ENCODE measurements at places on chromosomes 1 and 21.

- peak; percentile 15 for DNase-seq
Observed at GRCh38 chr1:68442822-68443556, 6.8 kb downstream of the RPE65 start.

- no peak for DNase-seq
Observed at GRCh38 chr1:162704673-162705424, 72.6 kb downstream of the DDR2 start.

DNA sequence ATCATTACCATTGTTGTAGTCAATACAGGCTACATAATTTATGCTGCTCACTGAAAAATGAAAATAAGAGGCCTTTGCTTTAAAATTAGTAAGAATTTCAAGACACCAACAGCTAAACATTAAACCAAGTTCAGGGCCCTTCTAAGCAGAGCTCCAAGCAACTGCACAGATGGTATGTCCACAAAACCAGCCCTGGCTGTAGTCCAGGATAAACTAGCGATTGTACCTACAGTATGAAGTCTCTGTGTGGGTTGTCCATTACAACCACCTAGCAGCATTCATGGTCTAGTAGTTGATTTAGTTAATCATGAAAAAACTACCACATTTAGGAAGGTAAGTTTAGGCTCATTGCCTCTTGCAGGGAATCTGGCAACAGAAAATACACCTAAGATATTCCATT, 35.3 kb downstream of the CLCA4 start:
- no peak for DNase-seq

GRCh38 chr1:185512442-185512841, 195.4 kb upstream of the IVNS1ABP start:
- no peak for DNase-seq

- DNase-seq, result no peak
Observed at GRCh38 chr1:172944931-172945330, 105.8 kb downstream of the TNFSF18 start.

- DNase-seq, result no peak
Observed at GRCh38 chr1:109573785-109574184, 25.4 kb downstream of the GNAI3 start.

DNA sequence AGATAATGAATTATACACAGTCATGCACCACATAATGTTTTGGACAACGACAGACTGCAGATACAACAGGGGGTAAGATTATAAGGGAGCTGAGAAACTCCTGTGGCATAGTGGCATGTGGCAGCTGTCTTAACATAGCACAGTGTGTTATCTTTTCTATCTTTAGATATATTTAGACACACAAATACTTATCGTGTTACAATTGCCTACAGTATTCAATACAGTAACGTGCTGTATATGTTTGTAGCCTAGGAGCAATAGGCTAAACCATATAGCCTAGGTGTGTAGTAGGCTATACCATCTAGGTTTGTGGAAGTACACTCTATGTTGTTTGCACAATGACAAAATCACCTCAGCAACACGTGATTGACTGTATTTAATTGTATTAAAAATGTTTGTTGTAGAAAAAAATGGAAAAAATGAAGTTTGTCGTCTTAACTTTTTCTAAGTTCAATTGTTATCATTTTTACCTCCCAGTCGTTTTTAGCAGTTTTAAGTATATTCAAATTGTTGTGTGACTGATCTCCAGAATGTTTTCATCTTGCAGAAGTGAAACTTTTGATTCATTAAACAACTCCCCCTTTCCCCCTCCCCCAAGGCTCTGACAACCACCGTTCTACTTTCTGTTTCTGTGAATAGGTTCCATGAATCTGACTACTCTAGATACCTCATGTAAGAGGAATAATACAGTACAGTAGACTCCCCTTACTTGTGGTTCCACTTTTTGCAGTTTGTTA, 351.0 kb upstream of the B3GALT2 start:
- peak; percentile 74 for DNase-seq

DNA sequence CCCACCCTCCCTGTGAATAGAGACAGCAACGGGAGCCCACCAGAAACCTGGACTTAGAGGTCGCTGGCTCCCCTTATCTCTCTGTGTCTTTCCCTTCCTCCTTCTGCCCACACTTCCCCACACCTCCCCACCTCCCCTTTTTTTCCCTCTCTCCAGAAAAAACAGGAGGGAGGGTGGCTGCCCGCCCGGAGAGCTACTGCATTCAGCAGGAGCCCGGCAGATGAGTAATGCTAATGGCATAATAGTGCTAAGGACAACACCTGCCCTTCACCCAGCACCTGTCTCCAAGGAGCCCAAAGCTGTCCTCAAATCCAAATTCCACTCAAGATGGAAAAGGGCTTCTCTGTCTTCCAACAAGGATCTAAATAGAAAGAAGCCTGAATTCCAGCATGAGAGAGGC, 11.4 kb upstream of the PRELP start:
- no peak for DNase-seq

GRCh38 chr1:235105051-235106043, 23.3 kb downstream of the TOMM20 start:
- no peak for DNase-seq

DNA sequence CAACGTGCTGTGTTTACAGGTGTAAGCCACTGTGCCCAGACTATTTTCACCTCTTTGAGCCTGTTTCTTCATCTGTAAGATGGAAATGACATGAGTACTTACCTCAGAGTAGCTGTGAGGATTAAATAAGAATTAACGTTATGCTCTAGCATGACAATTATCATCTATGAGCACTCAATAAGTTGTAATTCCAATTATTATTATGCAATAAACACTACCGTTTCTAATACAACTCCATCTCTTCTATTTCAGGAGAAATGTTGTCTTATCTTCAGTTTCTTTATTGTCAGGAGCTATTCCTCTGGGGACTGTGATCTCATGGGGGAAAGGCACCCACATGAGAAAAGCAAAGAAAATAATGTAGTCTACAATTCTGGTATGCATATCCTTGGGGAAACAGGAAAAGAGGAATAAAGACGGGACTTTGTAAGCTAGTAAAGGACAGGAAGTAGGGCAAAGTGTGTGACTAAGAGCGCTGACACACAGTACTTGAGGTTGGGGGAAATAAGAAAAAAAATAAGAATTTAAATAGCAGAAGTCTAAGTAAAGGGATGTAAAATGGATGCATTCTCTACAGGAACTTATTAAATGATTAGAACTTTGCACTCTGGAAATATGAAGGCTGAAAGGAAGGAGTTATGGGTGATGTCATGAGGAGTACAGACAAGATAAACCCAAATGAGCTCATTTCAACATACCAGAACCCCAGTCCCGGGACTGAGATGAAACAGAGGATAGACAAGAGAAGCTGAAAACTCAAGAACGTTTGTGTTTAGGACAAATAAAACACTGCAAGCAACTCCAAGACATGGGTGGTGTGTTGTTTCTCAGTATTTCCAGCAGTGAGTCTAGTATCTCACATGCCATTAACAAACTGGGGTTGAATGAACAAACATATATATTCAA, 9.8 kb downstream of the PHC2 start:
- DNase-seq, result no peak

DNA sequence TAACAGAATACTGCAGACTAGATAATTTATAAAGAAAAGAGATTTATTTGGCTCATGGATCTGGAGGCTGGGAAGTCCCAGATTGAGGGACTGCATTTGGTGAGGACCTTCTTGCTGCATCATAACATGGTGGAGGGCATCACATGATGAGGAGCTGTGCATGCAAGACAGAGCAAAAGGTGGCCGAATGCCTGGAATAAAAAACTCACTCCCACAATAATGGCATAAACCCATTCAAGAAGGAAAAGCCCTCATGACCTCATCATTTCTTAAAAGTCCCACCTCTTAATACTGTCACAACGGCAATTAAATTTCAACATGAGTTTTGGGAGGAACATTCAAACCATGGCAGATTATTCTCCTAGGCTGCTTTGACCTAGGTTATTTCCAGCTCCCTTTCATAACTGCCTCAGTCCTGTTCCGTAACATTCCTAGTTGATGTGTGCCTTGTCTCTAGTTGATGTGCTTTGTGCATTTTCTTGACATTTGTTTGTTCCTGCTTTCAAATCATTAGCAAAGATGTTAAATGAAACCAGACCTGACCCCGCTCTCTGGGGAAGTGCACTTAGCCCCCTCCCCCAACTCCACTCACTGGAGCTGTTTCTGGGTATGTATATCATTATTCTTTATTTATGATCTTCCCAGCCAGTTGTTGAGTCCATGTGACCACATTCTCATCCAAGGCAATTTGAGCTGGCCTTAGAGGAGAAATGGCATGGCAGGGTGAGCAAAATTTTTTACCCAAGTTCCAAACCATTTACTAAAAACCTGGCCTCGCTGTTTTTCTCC, 148.5 kb downstream of the GDAP2 start:
- no peak for DNase-seq

GRCh38 chr1:109312246-109312645, 5.4 kb upstream of the MYBPHL start:
- no peak for DNase-seq

DNA sequence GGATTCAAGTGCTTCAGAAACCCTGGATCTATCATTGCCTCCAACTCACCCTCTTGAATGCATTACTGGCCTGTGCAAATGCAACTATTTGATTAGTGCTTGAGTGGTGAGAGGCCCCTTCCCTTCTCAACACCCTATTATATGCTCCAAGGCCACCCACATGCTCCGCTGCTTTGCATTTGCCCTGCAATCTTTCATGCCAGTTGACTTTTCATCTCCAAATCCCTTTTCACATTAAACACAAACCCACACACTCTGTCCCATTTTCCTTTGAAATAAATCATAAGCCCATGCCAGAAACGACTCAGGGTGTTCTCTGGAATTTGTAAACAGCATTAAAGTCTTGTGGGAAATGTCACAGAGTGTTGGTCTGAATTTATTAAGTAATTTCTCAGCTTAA, 78.9 kb upstream of the CTTNBP2NL start:
- no peak for DNase-seq

- no peak for DNase-seq
Observed at GRCh38 chr1:41652384-41653265, 168.1 kb upstream of the EDN2 start.

DNA sequence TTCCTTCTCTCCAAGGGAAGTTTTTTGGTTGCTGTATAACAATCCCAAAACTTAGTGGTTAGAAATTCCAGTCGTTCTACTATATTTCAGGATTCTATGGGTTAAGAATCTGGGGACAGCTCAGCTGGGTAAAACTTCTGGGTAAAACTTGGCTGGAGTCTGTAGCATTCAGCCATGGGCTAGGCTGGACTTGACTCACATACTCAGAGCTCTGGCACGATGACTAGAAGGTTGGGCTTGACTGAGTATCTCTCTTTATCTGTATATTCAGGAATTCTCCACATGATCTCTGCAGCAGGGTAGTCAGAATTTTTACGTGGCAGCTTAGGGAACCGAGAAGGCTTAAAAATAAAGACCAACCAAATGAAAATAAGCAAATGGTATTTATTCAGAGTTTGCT, 28.2 kb upstream of the HRNR start:
- DNase-seq, result no peak

GRCh38 chr1:112540226-112540794, 31.5 kb downstream of the WNT2B start:
- DNase-seq, result no peak

DNA sequence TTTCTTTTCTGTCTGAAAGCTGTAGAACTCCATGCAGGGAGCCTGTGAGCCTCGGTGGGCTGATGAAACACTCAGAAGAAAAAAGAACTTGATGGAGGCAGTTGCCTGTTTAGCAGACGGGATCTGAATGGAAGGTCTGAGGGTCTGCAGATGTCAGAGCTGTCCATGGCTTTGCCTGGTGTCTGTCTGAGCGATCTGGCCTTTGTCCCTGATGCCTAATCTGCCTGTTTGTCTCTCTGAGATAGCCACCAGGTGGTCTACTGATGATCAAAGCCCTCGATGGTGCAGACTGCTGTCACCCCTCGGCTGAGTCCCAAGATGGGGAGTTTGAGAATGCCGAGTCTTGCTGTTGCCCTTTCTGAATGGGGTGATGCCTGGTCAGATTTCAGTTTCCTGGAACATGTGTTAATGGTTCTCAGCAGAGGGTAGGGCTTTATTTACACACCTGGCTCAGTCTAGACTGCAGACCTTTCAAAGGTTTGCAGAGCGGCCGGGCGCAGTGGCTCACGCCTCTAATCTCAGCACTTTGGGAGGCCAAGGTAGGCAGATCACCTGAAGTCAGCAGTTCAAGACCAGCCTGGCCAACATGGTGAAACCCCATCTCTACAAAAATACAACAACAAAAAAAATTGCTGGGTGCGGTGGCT, 90.4 kb downstream of the KIF26B start:
- DNase-seq, result no peak

DNA sequence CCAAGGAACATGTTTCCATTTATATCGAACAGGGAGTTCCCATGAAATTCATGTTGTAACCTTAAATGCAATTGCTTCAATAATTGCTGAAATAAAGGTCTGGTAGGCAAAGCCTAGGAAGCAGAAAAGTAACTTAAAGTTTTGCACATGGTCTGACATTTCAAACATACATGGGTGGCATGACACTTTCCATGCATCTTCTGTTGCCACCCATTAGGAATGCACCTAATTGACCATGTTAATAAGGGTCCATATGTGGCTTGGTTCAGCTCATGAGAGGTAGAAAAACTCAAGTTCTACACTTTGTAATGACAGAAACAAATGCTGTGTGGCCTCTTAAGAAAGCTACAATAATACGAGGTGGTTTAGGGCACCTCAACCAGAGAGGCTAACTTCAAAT, 72.0 kb upstream of the GORAB start:
- DNase-seq, result no peak

- no peak for DNase-seq
Observed at GRCh38 chr1:23563003-23563402, 3.7 kb upstream of the ID3 start.

DNA sequence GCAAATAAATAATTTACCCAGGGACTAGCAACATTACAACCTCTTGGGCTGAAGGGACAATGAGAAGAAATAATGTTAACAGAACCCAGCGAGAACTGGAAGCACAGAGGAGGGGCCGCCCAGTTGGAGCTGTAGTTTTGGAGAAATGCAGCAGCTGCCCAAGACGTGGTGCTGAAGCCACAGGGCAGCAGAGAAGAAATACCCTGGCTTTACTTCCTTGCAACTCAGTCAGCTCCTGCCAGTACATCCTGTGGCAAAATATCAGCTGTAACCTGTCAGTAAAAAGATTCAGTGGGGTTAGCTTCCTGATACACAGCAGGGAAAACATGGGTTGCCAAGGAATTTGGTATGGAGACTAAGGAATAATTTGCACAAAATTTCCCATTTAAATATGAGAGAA, 283.6 kb upstream of the USP25 start:
- DNase-seq, result no peak

Data from CD4-positive, alpha-beta T cell treated with Interleukin-4 for 1 hour (primary cell).